Activated CD4-positive, alpha-beta T cell treated with anti-CD3 and anti-CD28 coated beads, Interleukin-10, Interleukin-2, amounts not matched to agents 100 ng/mL and 50 ng/mL, durations not matched to agents 16 hours and 8 hours (primary cell): ENCODE measurements at places on chromosomes 16 and 17.

DNA sequence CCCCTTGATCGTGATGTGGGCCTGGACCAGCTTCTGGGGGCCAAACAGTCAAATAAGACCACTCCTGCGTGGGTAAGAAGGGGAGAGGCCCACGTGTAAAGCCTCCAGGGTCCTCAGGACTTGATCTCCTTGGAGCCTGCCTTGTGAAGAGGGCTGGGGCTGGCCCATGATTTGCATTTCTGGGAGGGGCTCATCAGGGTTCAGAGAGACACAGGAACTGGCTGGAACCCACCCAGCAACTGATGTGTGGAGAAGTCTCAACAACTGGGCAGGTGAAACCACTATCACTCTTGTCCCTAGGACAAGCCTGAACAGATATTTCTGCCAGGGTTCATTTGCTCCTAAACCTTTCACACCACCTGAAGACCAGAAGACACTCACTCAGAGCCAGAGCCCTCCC is 214.7 kb downstream of the ZNF423 start:
- no peak for DNase-seq

DNA sequence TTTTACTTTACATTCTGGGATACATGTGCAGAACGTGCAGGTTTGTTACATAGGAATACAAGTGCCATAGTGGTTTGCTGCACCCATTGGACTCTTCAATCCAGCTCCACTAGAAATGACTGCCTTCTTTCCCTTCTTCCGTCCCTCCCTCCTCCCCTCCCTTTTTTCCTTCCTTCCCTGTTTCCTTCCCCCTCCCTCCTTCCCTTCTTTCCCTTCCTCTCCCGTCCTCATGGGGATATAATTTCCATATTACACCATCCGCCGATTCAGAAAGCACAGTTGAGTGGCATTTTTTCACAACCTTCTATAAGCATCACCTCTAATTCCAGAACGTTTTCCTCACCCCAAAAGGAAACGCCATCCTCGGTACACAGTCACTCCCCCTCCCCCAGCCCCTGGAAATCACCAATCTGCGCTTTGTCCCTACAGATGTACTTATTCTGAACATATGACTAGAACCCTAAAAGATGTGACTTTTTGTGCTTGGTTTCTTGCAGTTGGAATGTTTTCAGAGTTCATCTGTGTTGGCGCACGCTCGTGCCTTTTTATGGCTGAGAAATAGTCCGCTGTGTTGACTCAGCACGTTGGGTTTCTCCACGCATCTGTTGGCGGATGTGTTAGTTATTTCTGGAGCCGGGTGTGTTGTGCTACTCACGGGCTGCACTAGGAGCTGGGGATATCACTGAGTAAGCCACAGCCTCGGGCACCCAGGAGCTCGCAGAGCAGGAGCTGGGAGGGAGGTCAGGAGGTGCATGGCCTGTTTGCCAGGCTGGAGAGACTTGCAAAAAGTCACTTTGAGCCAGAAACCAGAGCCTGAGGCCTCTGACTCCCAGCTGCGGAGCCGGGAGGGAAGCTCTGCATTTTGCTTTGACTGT is 336.4 kb downstream of the SEC14L1 start:
- DNase-seq: peak; percentile 50

DNA sequence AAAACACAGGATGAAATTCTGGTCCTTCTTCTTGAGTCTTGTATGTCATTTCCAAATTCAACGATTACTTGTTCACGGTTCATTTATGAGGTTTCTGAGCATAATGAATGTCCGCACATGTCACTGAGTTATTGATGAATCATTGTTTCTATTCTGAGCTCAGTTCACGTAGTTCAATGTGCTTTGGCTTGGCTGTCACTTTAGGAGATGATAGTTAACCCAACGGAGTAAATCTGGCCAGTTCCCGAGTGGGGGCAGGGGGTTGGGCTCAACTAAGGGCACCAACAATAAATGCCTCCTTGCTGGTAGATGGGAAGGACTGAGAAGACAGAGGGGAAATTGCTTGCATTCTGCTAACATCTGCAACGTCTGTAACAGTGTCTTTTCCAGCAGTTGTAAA is 239.4 kb upstream of the HSBP1 start:
- DNase-seq: no peak

GRCh38 chr17:77434136-77435114 is 293.7 kb downstream of the SEC14L1 start:
- DNase-seq: no peak

GRCh38 chr17:31269578-31269983 is 27.5 kb downstream of the OMG start:
- no peak for DNase-seq

GRCh38 chr16:89122322-89122851 is 28.7 kb downstream of the ACSF3 start:
- no peak for DNase-seq

DNA sequence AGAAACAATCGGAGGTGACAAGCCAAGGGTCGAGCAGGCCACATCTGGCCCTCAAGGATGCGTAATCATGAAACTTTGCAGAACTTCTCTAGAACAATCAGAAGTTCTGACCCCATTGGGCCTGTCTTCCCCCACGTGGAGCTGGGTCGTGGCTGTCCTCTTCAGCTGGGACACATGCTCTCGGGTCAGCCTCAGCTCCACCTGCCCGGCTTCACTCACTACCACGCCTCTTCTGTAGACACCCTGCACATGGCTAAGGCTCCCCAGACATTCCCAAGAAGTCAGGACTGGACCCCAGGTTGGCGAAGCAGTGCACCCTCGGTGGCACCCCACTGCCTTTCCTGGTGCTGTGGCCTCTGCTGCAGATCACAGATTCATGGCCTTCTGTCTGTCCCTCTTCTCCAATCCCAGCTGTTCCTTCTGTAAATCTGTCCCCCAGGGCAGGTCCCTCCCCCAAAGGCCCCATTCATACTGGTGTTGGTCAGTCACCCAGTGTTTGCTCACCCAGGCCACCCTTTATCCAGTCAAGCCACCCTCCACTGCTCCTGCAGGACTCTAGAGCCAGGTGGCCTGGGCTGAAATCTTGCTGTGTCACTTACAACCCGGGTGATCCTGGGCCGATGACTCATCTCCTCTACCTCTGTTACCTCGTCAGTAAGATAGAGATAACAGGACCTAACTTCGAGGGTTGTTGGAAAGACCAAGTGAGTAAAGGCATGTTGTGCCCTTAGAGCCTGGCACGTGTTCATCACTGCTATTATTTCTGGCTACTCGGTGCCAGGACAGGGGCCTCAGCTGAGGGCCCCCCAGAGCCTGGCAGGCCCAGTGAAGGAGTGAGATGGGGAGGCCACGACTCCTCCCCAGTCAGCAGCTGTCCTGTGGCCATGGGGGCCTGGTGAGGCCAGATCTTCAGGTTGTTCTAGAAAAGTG is 1.4 kb upstream of the SLC5A11 start:
- peak; percentile 60 for DNase-seq

DNA sequence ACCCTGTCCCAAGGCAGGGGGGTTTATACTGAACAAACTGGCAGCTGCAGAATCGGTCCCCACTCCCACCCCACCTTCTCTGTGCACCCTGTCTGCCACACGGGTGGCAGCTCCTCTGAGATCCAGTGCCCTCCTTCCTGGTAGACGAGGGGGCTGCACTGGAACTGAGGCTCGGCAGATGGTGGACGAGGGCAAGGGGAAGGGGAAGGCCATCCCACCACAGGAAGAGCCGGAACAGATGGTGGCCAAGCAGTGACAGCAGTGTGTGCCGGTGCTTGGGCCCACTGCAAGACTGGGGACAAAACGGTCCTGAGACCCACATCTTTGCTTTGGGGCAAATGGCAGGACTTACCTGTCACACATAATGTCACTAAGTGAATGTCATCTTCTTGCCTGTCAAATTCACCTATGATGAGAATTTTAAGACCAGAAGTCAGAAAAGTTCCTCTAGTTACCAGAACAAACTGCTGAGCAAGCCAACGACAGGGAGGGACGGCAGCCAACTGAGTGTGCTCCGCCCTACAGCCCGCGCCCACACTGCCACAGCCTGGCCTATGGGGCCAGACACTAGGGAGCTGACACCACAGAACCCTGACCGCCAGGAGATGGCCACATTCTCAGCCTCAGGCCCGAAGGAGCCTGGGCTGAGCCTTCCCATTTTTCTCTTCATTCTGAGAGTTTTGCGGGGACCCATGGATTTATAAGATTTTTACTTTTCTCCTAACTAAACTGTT is 14.4 kb downstream of the NTAN1 start:
- no peak for DNase-seq

GRCh38 chr17:65173284-65173793 is 36.2 kb downstream of the RGS9 start:
- peak; percentile 94 for DNase-seq

- no peak for DNase-seq
These were observed 19.2 kb upstream of the SPNS2 start for GRCh38 chr17:4479340-4479981.

GRCh38 chr16:20799599-20799998 is 6.7 kb downstream of the ERI2 start:
- no peak for DNase-seq

GRCh38 chr16:14955546-14956231 is 18.4 kb downstream of the NPIPA1 start:
- no peak for DNase-seq

GRCh38 chr16:46859719-46860152 is 24.4 kb upstream of the GPT2 start:
- DNase-seq: peak; percentile 35

DNA sequence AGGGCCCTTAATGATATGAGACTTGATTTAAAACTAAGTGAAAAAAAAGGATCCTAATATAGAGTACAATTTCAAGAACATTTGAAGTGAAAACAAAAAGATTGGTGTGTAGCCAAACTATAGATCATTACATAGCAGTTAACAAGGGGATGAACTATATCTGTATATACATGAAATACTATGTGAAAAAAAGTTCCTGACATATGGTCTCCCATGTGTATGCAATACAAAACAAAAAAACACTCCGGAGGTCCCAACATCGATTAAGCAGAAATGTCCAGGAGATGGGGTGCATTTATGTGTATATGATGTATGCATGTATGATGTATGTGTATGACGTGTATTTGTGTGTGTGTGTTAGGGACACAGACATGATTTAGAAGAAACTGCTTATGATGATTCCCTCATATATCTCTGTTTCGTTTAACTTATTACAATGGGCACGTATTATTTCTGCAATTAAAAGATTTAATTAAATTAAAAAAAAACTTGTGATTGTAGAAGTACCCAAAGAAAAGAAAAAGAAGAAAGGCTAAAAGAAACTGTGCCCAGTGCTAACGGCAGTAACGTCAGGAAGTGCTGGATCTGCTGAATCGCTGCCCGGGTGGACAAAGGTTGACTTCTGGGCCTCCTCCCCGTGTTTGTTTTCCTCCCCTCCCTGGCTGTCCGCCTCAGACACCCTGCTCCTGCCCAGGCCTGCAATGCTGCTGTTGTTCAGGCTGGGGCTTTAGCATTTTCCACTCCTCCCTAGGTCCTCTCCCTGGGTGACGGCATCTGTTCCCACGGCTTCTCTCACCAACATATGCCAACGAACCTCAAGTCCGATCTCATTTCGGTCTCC is 36.9 kb downstream of the TBX4 start:
- DNase-seq: no peak

DNA sequence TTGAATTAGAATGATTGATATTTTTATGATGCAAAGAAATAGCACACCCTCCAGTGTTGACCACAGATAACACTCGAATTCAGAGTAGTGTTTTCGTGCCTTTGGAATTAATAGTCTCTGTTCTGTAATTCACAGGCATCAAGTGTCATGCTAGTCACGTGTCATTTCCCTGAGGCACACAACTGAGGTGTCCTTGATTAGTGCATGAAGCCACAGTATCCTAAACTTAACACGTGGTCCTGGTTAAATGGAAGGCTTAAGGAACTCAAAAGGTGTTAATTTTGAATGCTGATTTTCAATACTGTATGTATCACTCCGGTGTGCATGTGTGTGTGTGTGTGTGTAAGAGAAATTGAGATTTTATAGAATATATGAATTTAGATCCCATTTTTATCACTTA is 625.6 kb downstream of the TMEM114 start:
- no peak for DNase-seq

GRCh38 chr16:8806272-8806983 is 8.8 kb downstream of the PMM2 start:
- no peak for DNase-seq

DNA sequence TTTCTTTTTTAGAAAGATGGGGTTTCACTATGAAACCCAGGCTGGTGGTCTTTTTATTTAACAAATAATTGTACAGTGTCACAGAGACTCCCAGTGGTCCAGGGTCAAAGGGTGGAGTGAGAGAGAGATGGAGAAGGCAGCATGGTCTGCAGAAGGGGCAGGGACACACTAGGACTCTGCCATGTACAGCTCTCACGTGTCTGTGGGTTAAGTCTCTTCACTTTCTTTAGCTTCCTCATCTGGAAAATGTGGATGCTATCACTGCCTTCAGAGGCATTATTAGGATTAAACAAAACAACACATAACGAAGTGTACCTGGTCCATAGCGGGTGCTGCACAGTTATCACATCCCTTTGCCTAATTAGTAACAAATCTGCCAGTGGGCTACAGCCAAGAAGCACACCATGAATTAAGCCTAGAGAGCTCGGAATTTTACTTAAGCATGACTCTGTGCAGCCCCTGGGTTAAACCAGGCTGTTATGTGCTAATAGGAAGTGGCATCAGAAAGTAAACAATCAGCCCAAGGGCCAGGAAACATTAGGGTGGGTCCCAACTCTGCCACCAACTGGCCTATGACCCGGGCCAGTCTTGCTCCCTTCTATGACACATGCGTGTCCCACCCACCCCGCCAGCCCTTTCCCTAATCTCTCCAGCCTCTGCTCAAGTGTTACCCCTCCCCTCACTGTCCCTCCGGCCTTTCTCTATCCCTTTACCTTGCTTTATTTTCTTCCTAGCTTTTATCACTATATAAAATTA is 13.9 kb downstream of the TOP3A start:
- no peak for DNase-seq

GRCh38 chr16:58276346-58276951 is 18.4 kb downstream of the PRSS54 start:
- DNase-seq: no peak

DNA sequence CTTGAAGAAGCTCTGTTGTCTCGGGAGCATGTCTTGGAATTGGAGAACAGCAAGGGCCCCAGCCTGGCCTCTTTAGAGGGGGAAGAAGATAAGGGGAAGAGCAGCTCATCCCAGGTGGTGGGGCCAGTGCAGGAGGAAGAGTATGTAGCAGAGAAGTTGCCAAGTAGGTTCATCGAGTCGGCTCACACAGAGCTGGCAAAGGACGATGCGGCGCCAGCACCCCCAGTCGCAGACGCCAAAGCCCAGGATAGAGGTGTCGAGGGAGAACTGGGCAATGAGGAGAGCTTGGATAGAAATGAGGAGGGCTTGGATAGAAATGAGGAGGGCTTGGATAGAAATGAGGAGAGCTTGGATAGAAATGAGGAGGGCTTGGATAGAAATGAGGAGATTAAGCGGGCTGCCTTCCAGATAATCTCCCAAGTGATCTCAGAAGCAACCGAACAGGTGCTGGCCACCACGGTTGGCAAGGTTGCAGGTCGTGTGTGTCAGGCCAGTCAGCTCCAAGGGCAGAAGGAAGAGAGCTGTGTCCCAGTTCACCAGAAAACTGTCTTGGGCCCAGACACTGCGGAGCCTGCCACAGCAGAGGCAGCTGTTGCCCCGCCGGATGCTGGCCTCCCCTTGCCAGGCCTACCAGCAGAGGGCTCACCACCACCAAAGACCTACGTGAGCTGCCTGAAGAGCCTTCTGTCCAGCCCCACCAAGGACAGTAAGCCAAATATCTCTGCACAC is 21.2 kb downstream of the AKAP1 start:
- no peak for DNase-seq
